ENCODE measurements at places on chromosomes 11 and 22.

- DNase-seq = no peak
These were observed 480.5 kb upstream of the RAG2 start for GRCh38 chr11:37078521-37078920.

DNA sequence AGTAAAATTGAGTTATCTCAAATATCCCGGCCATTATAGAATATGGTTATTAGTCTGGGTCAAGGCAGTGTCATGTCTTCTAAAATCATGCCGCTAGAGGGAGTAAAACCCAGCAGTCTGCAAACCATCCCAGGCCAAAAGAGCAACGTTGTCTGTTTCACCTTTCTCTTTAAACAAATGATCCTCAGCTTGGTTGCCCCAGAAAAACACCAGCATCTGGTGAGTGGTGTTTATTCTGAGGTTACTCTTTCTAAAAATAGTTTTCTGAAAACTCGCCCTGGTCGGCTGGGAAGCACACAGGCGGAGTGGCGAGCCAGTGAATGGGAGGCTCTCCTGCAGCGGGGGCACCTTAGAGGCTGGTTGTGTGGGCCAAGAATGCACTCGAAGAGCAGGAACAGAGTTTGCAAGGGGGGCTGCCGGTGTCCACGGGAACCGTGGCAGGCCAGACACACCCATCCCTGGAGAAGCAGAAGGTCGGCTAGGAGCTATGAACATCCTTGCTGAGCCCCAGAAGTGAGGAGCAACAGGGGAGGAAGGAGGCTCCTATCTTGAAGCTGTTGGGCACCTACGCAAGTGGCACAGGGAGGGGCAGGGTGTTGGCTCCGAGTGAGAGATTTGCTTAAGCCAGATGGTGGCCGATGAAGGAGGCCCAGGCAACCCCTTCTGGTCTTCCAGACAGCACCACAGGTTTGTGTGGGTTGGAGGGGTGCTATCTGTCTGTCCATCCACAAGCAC, 297.1 kb downstream of the ETS1 start:
- peak; percentile 78 for DNase-seq

DNA sequence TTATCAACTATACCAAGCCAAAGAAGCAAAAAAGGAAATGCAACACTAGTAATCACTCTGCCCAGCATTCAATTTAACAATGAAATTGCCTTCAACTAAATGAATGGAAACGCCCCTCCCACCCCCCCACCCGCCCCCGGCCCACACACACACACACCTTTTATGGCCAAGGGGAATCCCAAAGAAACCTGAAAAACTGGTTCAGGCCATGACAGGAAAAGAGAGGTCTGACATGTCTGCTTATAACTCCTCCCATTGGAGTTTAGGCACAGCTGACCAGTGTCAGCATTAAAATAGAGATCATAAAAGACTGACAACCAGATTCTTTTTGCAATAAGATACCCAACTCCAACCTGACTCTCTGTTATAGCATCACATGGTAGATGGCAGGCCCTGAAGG, 42.6 kb downstream of the ACER3 start:
- DNase-seq = no peak

- DNase-seq = no peak
These were observed 12.1 kb downstream of the MACROD1 start for GRCh38 chr11:64153812-64154211.

- no peak for DNase-seq
These were observed 8.0 kb upstream of the EFCAB6 start for GRCh38 chr22:43819931-43820640.

DNA sequence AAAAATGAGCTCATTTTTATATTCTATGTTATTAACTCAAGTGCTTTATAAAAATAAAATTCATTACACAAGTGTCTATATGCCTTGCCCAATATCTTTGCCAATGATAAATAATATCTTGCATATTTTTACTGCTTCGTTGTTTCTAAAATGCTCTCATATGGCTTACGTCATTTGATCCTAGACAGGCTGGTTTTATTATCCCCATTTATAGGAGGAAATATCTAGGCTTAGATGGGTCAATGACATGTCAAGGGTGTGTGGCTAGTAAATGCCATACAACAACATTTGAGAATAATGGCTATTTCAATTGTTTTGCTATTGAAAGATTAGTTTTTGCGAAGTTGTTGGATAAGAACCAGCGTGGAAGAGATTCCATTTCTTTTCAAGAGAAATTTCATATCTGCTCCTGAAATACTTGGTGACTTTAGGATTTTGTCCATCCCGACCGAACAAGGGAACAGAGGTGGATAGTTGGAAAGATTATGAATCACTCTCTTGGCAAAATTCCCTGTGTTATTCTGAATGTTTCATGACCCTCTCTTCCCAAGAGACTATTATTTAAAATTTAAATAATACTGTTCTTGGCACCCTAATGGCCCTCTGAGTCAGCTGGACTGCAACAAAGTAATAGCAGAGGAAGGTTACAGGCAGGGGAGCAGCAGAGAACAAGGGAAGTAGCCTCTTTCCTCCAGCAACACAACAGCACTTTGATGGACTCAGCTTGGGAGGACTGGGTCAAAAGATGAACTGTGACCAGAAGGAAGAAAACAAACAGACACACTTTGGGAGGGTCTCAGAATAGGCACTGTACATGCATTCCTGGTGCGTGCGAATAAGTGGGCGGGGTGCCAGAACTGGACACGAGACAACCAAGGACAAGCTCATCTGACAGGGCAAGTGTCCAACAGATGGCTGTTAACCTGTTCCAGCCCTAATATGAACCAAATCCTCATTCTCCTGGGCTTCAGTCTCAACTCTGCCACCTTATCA, 94.5 kb downstream of the ME3 start:
- no peak for DNase-seq

GRCh38 chr22:23251445-23252093, 71.3 kb downstream of the BCR start:
- DNase-seq = no peak

DNA sequence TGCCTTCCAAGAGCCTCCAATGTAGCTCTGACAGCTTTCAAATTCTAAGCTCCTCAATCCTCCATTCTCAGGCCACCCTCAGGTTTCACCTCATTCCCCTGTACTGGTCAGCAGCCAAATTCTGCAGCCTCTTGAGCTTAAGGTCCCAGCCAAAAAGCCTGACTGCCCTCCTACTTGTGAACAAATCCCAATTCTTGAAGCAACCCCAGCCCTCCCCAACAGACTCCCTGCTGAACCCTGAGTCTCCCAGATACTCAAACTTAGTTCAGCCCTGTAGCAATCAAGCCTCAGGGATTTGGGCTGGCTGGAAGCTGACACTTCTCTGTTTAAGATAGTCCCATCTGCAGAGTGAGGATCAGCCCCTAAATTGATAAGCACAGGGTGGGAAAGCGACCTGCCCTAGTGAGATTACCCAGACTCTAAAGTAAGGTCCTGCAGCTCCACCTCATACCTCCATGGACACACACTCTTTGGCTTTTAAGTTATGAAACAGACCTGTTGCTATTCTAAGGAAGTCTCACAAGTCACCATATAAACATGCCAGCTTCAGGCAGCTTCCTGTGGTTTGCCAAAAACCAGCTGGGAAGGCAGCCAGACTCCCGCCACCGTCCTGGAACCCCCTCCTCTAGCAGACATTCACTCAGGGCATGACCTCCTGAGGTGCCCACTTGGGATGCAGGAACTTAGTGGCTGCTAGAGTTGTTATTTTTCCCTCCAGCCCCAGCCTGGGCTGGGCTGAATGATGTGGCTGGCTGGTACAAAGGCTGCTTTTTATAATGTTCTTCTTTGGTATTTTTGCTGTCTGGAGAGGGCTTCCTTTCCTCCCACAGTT, 82.5 kb upstream of the PICALM start:
- no peak for DNase-seq

DNA sequence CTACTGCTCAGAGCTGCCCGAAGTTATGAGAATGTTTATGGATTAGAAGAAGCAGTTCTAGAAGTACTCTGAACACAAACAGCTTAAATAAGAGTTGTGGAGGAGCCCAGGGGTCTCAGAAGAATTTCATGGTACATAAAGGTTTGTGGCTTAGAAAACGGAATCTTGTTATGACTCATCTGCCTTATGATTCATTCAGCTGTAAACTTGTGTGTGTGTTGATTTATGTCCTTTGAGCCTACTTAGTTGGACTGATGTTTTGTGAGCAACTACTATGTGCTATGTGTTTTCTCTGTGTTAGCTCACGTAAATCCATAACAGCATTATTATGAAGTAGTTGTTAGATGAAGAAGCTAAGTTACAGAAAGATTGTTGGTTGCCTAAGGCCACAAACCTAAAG, 203.7 kb downstream of the PGR start:
- DNase-seq = no peak

DNA sequence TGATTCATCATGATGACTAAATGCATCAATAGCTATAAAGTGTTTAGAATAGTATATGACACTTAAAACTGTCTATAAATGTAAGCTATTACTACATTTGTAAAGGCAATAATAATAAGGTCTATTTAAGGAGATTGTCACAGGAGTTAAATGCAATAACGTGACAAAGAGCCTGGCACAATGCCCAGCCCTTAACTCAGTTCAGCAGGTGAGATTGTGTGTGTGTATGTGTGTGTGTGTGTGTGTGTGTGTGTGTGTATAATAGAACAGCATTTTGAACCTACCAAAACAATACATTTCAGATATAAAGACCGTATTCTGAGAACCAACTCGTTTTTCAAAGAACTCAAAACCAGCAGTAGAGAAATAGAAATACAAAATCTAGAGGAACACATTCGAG, 177.5 kb downstream of the MYO18B start:
- peak; percentile 93 for DNase-seq

DNA sequence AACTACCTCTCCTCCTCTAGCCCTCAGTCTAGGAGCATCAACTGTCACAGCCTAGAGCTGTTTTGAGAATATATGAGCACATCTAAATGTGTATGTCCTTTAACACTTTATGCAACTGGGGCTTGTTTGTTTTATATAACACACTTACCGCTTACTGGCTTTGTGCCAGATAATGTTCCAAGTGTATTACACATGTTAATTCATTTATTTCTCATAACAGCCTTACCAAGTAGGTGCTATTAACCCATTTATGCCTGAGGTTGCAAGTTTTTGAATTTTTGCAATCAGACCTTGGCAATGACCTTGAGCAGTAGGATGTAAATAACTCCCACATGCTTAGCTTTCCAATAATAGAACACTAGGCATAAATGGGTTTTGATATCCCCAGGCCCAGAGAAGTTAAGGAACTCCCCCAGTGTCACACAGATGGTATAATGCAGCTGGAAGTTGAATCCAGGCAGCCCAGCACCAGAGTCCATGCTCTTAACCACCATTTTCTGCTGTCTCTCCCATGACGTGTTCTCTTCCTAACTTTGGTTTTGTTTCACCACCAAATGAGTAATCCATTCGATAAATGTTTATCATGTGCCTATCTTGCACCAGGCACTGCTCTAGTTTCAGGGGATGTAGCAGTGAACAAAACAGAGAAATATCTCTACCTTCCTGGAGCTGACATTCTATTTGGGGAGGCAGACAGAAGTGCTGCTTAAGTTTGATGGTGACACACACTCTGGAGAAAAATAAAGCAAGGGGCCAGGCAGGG, 23.1 kb downstream of the PRDM11 start:
- DNase-seq = peak; percentile 2

GRCh38 chr11:77030834-77031414, 3.3 kb upstream of the B3GNT6 start:
- DNase-seq = no peak

DNA sequence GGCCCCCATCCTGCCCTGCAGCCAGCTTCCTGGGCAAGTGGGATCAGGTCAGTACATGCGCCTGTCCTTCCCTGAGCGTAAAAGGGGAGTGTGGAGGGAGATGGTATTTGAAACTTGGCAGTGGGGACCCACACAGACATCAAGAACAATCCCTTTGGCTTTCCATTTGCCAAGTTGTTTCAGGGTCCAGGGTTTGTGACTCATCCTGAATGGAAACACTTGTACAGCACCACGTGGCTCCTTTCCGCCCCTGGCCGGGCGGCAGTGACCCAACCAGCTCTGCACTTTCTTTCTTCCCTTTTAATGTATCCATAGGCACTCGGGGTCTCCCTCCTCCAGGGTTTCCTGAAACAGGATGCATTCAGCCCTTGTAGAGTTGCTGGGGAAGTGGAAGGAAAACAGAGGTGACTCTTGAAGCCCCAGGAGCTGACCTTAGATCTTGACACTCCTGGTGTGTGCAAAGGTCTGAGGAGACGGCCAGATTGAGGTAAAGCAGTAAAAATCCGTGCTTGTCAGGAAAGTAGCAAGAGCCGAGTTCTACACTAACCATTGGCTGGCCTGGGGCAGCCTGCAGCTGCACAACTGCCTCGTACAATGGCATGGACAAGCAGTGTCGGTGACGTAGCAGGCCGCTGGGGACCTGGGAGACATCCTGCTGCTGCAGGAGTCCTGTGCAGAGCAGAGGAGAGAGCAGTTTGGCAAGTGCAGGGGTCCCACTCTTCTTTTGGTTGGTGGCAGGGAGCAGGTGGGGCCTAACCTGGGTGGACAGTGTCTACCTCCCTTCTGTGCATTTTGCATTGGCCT, 189.8 kb downstream of the SNX19 start:
- no peak for DNase-seq

DNA sequence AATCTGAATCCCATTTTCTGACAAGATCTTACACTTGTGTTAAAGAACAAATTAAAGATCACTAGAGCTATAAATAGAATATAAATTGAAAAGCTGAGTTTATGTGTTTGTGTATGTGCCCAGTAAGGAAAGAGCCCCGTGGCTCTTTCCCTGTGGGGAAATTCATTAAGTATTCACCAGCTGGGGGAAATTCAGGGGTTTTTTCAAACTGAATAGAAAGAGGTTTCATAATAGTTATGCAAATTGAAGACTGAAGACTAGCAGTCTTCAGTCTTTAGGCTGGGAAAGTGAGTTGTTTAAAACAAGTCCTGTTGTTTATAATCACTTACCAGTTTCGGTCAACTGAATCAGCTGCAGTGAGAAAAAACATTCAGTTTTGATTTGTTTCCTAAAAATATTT, 11.3 kb upstream of the MS4A7 start:
- no peak for DNase-seq

GRCh38 chr11:33936725-33937604, 45.1 kb upstream of the LMO2 start:
- DNase-seq = no peak

DNA sequence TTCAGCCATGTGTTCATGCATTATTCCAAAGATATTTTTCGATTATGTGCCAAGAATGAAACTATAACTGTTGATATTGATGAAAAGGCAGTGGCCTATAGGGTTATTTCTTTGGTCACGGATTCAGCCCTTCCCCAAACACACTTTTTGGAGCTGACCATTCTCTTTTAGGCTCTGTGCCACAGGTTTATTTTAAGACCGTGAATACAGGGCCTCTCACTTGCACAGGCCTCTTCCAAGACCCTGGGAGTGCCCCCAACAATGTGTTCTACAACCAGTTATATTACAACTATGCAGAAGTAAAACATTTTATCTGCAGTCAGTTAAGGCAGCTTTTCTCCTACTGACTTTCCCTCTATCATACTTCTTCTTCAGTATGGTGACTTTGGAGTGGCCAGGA, 104.6 kb downstream of the ALX4 start:
- no peak for DNase-seq

DNA sequence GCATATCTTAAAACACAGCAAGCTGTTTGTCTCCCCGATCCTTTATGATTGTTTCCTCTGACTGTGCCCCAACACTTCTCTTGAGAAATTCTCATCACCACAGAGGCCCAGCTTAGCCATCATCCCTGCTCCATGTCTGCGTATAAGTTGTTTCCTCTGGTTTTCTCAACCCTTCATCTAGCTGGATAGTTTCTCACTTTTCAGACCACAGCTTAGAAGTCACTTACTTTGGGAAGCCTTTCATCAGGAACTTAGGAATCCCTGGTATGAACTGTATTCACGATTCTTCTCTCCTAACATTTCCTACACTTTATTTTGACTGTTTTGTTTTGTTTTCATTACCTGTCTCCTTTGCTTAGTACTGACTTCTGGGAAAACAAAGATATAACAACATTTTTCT, 295.2 kb downstream of the GUCY1A2 start:
- no peak for DNase-seq

- DNase-seq = no peak
These were observed 38.7 kb upstream of the C11orf87 start for GRCh38 chr11:109383306-109383705.
